ENCODE measurements at places on chromosomes 3 and 15. TPM values are rescaled to one million over a fixed set of nuclear protein-coding genes. Genes with fewer than 3 reads are reported as not detected.

C3orf22 gene
- not detected for total RNA-seq

UPK1B gene
- not detected for total RNA-seq

CPEB1 gene
- total RNA-seq: 10.8 TPM

PDIA5 gene
- total RNA-seq: 16.5 TPM

ADAMTS17 gene
- total RNA-seq: not detected

AADACL2 gene
- total RNA-seq: not detected

STRIT1 gene
- total RNA-seq: not detected

SCAMP2 gene
- total RNA-seq: 36.1 TPM

DNA sequence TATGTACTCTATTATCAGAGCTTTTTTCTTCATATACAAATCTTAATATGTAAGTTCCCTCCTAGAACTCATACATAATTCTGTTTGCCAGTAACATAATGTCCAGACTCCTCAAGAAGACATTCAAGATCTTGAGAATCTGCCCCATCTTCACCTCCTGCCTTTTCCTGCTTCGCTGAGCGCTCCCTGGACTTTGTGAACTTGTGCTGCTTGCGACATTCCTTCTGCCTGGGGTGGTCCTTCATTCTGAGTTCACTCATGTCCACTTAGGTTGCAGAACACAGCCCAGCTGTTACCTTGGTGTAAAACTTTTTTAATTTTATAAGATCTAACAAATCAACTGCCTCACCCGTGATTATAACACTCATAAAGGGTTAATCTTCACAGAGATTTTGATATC is 478.5 kb upstream of the EPHA3 start:
- no peak for DNase-seq

DNA sequence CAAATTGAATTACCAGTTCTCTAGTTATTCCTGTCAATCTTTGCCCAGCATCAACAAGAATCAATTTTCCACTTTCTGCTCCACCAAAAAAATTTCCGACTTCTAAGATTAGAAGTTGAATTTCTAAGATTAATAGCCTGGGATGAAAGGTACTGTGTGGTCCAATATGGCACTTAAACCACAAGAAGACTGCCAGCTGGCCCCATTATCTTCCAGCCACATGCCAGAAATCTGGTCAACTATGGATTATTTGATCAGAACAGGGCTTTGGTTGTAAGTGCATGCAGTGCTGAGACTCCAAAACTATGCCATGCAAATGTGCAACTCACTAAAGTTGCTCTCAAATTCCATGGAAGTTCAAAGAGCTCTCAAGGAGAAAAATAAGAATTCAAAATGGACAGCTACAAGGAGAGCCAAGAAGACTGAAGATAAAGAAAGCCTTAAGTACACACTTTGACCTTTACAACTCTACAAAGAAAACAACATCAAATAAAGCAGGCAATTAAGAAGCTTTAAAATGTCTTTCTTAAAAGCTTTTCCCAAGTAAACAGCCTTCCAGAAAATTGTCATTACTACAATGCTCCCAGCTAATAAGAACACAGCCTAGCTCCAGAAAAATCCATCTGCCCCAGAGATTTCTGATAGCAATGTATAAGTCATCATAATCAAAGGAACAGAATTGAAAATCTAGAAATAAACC is 64.2 kb downstream of the ST3GAL6 start:
- no peak for DNase-seq

GRCh38 chr15:100783760-100784492 is 95.7 kb upstream of the ALDH1A3 start:
- no peak for DNase-seq

- DNase-seq: no peak
Measured at GRCh38 chr3:119810018-119810435, 28.1 kb downstream of the NR1I2 start.

DNA sequence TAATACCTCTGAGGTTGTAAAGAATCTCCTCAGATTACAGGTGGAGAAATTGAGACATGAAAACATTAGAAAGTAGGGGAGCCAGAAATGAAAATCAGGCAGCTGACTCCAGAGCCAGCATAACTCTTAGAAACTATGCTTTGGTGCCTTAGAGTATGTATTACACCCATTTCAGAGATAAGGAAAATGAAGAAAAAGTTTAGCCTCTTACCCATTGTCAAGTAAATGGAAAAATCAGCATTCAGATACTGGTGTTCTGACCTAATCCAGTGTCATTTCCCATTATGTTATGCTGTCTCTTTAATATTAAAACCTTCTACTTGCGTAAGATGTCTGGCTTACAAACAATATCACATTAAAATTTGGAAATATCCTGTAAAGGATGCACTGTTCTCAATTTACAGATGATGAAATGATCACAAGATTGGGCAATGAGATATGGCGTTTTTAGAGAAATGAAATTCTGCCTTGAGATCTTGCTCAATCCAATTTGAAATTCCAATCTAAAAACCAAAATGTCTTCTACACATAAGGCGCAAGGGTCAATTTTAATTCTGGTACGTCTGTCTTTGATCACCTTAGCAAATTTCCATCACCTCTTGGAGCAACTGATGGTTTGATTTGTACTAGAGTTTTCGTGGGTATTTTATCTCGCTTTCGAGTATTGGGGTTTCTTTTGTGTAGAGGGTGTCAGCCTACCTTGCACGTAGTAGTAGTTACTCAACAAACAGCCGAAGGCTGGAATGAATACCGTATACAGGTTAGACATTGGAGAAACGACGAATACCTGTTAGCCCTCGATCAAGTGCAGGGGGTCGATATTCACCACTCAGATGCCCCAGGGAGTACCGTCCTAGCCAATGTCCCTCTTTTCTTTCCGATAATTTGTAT is 902 bp upstream of the ZCWPW2 start:
- peak; percentile 15 for DNase-seq

GRCh38 chr3:165854696-165855095 is 17.5 kb upstream of the BCHE start:
- peak; percentile 33 for DNase-seq

DNA sequence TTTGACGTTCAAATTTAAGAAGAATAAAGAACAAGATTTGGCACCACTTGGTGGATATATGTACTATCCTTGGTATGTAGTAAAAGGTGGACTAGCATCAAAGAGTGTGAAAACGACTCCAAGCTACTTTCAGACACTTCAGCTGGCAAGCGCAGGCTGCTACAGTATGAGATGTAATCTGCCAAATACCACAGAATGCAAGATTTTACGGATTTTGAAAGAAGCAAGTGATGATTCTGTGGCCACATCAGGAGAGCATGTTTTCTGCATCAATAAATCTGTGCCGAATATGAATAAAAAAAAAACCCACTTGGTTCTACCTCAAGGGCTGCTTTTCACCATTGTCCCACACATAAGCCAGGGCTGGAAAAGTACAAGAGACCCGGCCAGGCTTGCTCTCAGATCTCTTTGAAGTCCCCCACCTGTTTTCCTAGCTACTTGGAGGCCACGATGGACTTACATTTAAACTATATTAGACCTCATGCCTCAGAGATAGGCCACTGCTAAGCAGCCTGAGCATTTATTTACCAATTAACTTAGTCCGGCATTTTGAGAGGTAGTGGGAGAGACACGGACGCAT is 37.4 kb downstream of the MYO1E start:
- no peak for DNase-seq

- DNase-seq: no peak
Measured at GRCh38 chr15:90334304-90334731, 17.8 kb upstream of the ZNF774 start.

- no peak for DNase-seq
Measured at GRCh38 chr3:53489787-53490458, 4.5 kb upstream of the CACNA1D start.

GRCh38 chr3:114308377-114308776 is 14.5 kb downstream of the TIGIT start:
- no peak for DNase-seq

DNA sequence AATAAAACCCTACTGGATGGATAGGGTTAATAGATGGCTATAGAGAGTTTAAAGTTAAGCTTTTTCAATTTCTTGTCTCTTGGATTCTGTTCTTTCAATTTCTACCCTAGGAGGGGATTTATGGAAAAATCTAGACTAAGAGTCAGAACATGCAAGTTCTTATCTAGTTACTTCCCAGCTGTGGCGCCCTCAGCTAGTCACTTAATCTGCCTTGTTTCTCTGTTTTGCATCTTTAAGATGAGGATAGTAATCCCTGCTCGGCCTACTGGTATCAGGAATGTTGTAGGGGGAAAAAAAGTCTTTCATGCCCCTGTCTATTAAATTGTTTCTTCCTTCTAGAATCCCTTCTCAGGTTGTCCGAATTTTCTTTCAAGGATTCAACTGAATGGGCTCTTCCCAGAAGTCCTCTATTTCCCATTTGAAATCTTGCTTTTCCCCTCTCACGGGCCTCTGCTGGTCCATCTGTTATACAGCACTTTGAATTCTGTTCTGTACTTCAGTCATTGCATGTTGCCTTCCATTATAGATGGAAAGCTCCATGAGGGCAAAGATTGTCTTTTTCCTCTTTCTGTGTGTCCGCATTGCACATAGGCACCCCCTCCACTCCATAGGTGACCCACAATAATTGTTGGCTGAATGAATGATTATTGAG is 4.4 kb downstream of the KCTD6 start:
- no peak for DNase-seq

- no peak for DNase-seq
Measured at GRCh38 chr3:127100459-127101410, 92.2 kb upstream of the PRR23E start.

DNA sequence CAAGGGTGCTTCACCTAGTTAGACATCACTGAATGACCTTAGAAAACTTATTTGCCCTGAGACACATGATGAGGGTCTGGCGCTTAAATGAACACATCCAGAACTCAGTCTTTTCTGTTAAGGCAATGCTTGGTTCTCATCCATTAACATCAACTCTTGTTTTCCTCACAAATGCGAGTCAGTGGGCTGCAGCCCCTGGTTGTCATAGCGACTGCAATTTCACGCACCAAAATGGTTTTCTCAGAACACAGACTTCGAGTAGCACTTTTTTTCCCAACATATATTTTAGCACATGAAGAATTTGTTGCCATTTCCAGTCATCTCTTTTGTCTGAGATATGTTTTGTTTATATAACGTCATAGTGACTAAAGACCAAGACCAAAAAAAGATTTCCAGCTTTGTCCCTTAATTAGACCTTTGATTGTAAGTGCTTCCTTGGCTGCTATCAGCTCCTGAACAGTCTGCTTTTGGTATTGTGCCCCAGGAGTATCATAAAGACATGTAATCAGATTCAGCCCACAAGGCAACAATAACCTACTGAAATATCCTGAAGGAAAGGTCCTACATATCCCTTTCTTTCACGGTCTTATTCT is 68.5 kb downstream of the GPR176 start:
- DNase-seq: peak; percentile 11

DNA sequence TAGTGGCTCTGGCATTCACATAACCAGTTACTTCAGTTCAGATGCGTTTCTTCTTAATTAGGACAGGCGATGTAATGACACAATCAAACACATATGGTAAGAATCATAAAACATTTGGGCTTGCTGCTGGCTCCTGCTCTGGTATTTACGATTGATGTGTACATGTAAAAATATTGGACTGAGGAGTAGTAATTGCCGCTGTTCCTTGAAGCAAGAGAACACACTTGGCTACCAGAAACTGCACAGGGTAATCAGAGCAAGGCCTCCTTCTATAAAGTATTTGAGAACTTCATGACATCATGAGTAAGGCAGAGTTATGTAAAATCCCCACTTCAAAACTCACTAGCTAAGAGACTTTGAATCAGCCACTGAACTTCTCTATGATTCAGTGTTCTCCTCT is 158.1 kb downstream of the SSR3 start:
- DNase-seq: no peak

GRCh38 chr3:189157232-189158007 is 14.4 kb upstream of the TPRG1 start:
- no peak for DNase-seq

DNA sequence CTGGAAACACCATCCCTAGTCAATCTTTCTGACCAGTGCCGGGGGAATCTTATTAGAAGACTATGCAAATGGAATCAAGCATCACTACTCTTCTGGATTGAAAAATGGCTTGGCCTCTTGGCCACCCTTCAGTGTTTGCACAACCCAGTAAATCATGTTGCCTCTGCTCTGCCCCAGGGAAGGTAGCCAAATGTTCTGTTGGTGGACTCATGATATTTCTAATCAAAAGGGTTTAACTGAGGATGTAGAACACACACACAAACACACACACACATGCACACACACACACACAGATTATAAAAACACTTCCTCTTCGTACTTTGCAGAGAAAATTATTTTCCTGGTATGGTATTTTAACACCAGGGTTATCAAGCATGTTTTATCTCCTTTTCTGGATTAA is 7.9 kb downstream of the RBP2 start:
- no peak for DNase-seq

DNA sequence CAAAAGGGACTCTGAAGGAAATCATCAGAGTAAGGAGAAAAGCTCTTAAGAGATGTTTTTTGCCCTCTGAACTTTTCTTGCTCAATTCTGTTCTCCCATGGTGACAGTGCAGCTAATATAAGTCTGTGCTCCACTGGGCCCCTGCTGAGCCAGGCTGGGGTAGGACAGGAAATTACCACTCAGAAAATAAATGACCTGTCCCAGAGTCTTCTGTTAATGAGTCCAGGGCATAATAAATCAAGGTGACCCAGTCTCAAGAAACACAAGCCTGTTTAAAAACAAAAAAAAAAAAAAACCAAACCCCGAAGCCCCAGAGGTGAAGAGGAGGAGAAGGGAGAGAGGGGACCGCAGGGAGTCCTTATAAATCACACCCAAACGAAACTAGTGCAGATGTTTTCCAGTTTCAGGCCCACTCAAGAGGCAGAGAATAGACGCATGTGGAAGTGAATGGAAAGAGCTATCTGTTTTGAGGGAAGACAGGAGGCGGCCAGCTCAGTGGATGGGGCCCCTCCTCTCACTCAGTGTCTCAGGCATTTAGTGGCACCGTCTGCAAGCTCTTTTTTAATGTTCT is 59.8 kb upstream of the BOC start:
- DNase-seq: peak; percentile 93

DNA sequence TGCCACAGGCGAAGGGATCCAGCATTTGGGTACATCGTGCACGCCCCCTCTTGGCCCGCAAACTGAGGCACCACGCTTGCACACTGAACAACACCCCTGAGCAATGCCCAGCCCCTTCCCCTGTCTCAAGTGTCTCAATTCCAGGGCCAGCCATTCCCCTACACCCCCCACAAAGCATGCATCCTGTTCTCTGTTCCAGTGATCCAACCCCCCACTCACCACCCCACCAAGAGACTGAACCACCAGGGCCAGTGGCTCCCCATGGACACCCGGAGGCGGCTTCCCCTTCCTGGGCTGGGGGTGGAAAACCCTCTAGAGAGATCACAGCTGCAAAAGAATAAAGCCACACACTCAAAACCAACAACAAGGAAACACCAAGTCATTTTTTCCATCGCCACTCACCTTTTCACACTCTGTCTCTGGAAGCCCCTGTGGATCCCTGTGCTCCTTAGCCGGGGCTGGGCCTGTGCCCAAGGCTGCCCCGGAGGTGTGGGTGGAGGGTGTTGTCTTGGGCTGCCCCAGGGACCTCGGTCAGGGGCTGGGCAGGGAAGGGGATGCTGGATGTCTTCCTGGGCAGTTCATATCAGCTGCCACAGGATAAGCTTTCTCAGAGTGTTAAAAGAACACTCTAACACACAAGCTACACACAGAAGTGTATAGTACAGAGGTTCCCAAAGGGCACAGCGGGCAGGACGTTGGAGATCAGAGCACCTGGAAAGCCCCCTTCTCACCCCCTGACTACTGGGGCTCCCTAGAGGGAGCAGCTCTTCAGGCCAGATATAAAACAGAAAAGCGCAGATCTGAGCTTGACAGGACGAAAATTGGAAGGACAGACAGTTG is 92.5 kb downstream of the CHSY1 start:
- DNase-seq: no peak
